ENCODE measurements at places on chromosomes 4 and X.

DNA sequence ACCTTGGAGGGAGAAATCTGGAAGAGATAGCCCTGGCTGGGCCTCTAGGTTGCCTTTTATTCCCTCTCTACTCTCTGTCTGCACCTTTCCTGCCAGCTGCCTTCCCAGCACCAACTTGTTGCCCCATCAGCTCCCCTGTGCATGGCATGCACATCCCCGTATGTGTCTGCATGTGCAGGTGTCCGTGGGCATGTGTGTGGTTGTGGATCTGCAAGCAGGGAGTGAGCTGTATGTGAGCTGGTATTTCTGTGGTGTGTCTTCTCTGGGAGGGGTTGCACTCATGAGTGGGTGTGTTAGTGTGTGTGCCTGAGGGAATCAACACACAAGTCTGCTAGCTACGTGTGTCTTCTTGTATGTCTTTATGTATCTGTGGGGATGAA, 9.9 kb downstream of the L1CAM start:
- no peak for DNase-seq

DNA sequence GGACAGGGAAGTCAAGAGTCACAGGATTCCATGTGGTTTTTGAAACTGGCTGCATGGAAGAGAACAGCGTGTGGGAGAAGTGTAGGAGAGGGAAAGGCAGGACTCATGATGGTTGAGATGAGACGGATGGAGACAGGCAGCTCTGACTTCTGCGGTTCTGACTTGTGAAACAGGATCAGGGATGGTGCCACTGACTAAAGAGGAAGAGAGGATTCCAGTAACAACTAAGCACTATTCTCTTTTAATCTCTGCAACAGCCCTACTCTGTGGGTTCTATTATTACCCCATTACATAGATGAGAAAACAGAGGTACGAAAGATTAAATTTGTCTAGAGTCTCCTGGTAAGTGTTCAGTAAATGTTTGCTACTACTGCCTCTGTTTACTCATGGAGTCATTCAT, 156.3 kb downstream of the CBR4 start:
- DNase-seq = no peak

DNA sequence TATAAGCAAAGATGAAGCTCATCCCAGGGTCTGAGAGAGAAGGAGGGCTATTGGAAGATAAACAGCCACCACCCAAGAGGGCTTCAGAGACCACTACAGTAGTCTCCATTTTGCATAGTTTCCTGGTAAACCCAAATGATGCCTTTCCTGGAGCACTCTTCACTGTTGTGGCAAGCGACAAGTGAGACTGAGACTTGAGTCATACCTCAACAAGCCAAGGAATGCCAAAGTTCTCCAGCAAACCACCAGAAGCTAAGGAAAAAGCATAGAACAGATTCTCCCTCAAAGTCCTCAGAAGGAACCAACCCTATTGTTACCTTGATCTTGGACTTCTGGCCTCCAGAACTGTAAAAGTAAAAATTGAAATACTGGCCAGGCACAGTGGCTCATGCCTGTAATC, 65.9 kb downstream of the LARP7 start:
- DNase-seq = no peak

- DNase-seq = no peak
Observed at GRCh38 chrX:48989483-48989882, 12.6 kb downstream of the GRIPAP1 start.

- DNase-seq = peak; percentile 40
Observed at GRCh38 chrX:100625985-100626491, 10.6 kb downstream of the TSPAN6 start.

GRCh38 chrX:49878834-49879655, at the start of gene USP27X:
TSS of gene USP27X (plus strand) at chrX:49879484. CDS start at chrX:49880308, 824 bp downstream.
- DNase-seq = peak; percentile 85

- DNase-seq = no peak
Observed at GRCh38 chrX:44223150-44223549, 120.3 kb downstream of the EFHC2 start.

GRCh38 chr4:2269618-2270163, 7.8 kb upstream of the MXD4 start:
- DNase-seq = no peak

GRCh38 chr4:153160821-153161220, 43.4 kb upstream of the TRIM2 start:
- no peak for DNase-seq

DNA sequence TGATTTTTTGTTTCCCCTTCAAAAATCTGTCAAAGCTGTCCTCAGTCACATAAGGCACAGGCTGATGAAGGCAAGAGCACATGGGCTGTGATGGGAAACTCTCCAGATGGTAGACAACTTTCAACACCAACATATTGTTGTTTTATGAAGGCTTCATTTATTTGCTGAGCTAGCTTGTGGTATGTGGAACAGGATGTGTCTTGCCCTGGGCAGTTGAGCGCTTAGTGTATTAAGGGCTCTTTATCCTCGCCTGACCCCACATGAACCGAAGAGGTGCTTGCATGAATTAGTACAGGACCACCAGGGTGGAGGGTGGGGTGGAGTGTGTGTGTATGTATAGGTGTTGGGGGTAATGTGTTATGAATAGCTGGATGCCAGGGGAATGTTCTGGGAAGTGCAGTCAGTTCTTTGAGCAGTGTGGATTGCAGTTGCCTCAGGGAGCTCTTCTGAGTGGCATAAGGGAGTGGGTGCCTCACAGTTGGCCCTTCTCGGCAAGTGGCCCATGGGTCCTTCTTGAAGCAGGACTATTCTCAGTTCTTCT, 103.1 kb downstream of the PHEX start:
- DNase-seq = no peak

DNA sequence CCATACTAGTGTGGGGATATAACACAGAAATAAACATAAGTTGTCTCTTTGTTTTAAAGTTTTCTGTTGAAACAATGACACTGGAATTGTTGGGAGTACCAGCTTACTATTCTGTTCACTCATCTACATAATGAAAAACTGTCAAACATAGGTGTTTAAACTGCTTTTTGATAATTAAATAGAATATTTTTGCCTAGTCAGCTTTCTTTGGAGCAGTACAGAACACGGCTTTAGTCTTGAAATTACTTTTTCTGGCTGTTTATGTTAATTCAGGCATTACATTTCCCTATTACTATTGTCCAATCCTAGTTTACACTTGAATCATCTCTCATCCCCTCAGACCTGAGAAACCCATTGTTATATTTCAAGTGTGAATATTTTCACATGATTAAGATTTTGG, 73.0 kb downstream of the FAM47B start:
- no peak for DNase-seq

DNA sequence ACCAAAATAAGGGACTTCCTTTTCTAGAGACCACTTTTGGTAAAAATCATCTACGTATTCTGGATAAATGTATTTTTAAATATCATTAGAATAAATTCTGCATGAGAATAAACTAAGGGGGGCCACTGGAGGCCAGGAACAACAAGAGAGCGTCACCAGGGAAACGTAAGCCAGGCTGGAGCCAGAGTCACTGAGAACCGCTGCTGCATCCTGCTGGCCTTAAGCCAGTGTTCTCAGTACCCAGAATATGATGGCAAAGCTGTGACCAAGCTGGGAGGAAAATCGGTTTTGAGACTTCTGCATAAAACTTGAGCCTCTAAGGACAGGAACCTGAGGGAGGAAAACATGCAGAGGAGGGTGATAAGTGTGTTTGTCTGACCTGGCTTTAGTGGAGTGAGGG, 63.0 kb upstream of the FAM9A start:
- no peak for DNase-seq

- DNase-seq = no peak
Observed at GRCh38 chr4:153341575-153342090, 2.9 kb upstream of the MND1 start.

- no peak for DNase-seq
Observed at GRCh38 chr4:82519776-82520175, 42.0 kb downstream of the TMEM150C start.

GRCh38 chr4:89365375-89365774, 57.8 kb upstream of the GPRIN3 start:
- DNase-seq = no peak

DNA sequence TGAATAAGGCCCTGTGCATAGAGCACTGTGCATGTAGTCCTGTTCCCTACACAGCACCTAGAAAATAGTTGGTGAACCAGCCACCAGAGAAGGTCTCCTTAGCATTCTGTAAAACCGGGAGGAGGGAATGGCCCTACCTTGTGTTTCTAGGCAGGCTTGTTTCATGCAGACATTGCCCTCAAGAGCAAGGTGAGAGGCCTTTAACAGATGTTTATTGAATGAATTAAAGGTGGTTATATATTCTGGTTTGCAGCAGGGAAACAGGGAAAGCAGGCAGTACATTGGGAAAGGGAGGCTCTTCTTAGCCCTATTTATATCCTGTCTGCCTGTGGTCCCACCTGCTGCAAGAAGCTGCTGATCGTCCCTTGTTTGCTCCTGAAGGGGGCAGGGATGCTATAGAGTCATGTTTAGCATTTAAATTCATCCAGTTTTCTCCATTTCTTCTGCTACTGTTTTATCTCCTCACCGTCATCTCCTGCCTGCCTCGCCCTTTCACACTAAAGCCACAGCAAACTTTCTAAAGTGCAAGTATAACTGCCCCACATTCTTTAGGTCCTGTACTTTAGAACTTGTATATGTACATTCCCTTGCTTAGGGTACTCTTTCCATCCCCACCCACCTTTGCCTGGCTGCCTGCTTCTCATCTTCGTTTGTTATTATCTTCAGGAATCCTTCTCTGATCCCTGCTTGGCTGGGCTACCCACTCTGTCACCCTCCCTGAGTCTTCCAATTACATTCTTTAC, 60.3 kb downstream of the EGF start:
- DNase-seq = no peak

GRCh38 chr4:3414421-3415279, 27.1 kb upstream of the HGFAC start:
- DNase-seq = no peak

- DNase-seq = peak; percentile 15
Observed at GRCh38 chrX:109635146-109635545, 10.2 kb upstream of the KCNE5 start.

- no peak for DNase-seq
Observed at GRCh38 chr4:48914311-48914710, 7.7 kb upstream of the OCIAD2 start.

DNA sequence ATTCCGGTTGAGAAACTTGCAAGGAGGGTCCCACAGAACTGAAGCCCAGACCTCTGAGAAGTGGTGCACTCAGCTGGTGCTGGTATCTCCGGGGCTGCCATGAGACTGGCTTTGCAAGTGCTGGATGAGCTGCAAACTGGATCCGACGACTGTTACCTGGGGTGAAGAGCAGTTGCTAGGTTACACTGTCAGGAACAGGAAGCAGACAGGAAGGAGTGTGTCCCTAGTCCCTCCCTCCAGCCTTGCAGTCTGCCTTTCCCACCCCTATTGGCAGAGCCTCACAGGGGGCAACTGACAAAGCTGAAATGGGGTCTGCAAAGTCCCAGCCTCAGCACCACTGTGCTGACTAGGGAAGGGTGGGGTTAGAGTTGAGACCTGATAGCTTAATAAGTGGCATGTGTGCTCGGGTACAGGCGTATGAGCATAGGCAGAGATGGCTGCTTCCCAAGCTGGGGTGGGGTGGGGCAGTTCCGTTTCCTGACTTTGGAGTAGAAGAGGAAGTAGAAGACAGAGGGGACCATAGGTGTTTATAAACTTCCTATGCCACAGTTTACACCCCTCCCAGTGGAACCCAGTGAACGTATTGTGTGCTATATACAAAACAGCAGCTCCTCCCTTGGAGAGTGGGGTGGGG, 18.0 kb downstream of the PPEF1 start:
- DNase-seq = no peak

- no peak for DNase-seq
Observed at GRCh38 chr4:153393397-153393796, 48.9 kb downstream of the MND1 start.

DNA sequence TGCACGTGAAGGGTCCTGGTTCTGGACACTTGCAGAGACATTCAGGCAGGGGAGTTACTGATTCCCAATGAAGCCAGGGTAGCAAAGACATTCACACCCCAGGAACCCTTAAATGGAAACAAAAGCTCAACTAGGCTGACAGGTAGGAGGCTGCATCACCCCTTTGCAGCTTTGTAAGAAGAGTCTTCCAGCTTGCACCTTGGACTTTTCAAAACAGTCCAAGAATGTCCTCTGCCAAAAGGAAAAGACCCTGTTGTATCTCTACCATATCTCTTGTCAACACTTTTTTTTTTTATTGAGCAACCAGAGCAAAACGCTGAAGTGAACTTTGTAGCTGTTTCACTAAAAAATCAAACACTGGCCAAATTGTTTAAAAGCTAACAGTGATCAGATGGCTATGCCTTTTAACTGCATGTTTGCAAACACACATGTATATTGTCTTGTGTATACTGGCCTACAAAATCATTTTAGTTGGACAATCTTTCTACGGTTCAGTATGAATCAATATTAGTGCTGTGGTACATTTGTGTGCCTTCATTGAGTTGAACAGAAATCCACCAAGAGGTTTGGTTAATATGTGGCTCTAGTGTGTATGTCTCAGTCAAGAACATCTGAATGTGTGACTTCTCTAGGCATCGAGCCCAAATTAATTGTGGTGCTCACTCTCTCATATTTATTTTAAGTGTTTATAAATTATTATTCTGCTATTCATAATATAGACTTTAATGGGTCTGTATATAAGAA, 18.5 kb upstream of the WWC2 start:
- no peak for DNase-seq

GRCh38 chr4:66351761-66352160, 681.5 kb upstream of the EPHA5 start:
- DNase-seq = no peak

DNA sequence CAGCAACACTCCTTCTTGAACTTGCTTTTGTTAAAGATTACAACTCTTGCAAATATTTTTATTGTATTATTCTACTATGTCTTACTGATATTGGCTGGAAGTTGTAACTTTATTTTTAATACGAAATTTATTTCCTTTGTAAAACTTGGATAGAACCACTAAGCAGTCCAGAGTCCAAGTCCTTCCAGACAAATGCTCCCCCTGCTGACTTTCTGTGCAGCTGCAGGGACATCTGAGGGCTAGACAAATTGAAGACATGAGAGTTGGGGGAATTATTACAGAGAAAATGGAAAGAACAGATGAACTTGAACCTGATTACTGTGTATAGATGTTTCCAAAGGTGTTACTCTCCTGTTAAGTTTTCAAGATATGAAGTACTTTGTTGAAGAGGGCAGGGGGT, 238.8 kb downstream of the GRIA3 start:
- DNase-seq = no peak

DNA sequence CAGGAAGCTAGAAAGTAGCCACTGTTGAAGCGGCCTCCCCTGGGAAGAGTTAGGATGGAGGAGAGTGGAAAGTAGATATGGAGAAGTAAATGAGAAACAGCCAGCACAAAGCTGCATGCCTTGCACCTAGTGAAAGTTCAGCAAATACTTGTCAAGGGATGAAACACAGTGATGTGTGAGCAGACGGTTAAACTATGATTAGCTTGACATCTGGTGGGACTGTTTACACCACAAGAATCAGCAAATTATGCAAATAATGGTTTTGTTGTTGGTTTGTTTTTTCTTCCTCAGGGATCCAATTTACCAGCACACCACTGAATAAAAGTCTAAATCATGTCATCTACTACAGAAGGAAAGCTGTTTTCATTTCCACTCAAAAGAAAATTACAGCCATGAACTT, 87.1 kb downstream of the CORIN start:
- DNase-seq = no peak

DNA sequence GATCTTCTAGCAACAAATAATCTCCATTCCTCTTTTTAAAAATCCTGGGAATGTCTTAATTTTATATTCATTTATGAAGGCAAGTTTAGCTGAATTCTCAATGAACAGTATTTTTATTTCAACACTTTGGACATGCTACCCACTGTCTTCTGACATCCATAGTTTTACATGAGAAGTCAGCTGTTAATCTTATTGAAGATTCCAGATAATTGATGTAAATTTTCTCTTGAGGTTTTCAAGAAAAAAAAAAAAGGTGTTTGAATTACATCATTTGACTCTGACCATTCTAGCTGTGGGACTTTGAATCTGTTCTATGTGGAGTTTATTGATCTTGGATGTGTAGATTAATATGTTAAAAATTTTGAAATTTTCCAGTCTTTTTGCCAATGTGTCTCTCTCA, 28.0 kb downstream of the PDHA2 start:
- DNase-seq = no peak
